ENCODE measurements at places on chromosomes 6 and 20.

DNA sequence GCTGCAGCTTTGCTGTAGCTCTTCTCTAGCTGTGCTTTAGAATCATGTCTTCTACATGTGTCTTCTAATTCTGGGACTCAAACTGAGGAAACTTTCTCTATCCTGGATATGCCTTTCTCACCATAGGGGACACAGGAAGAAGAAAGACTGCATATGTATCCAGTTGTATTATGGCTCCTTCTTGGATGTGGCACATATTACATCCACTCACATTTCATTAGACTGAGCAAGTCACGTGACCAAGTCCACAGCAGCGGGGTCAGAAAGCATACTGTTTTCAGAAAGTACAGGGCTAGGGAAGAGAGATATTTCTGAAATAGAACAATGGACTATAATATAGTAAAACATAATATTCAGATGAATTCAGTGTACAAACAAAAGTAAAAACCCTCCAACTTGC, 187.6 kb upstream of the RIMS1 start:
- DNase-seq = no peak

- DNase-seq = peak; percentile 14
These were observed 662 bp downstream of the ENTPD6 start for GRCh38 chr20:25195962-25196785.

GRCh38 chr6:34340906-34341480, 51.5 kb downstream of the NUDT3 start:
- DNase-seq = no peak

- no peak for DNase-seq
These were observed 38.6 kb upstream of the CST7 start for GRCh38 chr20:24910461-24910860.

- DNase-seq = no peak
These were observed 229.5 kb upstream of the DTNBP1 start for GRCh38 chr6:15892369-15892768.

DNA sequence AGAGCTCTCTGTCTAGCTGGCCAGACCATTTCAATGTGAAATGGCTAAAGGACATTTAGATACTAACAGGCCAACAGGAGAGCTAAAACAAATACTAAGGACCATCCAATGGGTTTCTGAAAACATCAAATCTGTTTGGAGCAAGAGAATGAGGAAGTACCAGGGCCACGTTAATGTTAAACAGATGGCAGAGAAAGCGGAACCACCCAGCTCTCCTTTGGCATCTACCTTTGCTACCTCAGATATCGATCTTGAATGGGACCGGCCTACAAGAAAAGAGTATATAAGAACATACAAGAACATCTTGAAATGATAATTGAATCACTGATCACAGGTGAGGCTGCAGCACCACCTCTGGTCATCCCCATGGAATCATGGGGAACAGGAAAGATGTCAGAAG, 31.8 kb downstream of the KCNK5 start:
- no peak for DNase-seq

- DNase-seq = peak; percentile 44
These were observed 103.2 kb upstream of the BEND6 start for GRCh38 chr6:56851541-56852259.

DNA sequence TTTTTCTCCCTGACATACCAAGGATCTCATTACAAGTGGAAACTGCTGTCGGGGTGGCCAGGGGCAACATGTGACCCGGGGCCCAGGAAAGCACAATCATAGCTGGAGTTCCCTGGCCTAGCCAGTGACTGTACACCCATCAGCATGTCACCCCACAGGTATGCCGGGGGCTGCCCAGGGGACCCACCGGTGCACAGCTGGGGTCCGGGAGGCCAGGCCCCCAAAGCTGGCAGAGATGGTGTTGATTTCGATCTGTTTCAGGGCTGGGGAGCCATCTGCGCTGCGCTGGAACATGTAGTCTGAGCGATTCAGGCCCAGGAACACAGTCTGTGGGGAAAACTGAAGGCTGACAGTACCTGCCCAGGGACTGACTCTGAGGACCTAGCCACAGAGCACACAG, 13.3 kb downstream of the GSS start:
- no peak for DNase-seq

DNA sequence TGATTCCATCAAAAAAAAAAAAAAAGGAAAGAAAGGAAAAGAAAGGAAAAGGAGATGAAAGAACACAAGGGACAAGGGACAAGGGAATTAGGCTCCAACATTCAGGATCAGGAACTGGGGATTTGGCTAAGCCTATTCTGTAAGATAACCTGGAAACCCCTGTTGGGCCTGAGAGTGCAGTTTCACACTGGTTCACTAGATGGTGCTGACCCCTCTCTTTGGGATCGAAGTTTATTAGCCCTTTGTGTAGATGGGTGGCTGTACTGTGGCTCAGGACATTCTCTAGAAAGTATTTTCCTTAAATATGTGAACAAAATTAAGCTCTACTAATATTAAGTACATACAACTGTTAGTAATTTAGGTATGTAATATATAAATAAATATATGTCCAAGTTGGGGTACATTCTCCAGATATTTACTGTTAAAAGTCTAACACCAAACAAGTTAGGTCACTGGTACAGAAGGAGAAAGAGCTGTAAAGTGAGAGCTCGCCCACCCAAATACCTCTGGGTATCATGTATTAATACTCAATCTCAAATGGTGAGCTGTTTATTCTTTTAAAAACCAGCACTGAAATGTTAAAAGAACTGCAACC, 6.3 kb downstream of the OR2A4 start:
- peak; percentile 48 for DNase-seq

DNA sequence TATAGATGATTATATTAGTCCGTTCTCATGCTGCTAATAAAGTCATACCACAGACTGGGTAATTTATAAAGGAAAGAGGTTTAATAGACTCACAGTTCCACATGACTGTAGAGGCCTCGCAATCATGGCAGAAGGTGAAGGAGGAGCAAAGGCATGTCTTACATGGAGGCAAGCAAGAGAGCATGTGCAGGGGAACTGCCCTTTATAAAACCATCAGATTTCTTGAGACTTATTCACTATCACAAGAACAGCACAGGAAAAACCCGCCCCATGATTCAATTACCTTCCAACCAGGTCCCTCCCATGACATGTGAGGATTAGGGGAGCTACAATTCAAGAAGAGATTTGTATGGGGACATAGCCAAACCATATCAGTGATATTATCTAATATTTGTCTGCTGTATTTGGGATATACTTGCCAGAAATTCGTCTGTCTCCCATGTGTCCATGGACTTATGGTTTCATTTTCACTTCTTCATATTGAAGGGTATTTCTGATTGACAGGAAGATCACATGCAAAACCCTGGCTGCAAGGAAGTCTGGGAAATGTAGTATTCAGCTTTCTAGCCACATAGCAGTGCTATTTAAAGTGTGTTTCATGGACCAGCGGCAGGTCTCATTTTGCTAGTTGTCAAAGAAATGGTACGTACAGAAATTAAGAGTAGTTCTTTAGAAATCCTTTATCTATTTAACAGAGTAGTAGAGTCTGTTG, 50.5 kb upstream of the PAK5 start:
- no peak for DNase-seq
